ENCODE measurements at places on chromosomes 6 and 20.

GRCh38 chr6:30761791-30762429 is 17.6 kb upstream of the IER3 start:
- no peak for DNase-seq

- no peak for DNase-seq
Measured at GRCh38 chr6:139194740-139195139, 59.9 kb downstream of the HECA start.

DNA sequence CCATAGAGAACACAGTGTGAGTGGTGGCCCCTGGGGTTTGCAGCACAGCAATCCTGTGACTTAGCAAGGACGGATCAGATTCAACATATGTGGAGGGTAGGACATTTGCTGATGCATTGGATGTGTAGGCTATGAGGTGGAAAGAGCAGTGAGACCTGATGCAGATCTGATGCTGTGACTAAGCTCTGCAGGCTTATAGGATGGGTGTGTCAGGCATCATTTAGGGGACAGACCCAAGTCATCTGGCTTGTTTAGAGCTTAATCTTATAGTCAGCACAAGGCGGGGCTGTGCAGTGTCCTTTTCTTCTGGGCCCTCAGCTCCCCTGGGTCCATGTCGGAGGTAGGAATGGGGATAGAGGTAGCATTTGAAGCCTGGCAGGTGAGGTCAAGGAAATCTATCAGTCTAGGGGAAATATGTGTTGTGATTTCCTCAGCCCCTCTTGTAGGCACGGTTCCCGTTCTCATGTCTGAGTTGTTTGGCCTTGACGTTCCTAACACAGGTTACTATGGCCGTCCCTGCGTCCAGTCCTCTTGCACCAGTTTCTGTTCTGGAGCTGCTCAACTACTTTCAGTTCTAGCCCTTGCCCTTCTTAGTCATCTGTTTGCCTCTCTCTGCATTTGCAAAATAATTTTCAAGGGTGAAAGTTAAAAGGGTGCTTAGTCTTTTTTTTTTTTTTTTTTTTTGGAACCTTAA is 15.6 kb upstream of the MAPRE1 start:
- no peak for DNase-seq

DNA sequence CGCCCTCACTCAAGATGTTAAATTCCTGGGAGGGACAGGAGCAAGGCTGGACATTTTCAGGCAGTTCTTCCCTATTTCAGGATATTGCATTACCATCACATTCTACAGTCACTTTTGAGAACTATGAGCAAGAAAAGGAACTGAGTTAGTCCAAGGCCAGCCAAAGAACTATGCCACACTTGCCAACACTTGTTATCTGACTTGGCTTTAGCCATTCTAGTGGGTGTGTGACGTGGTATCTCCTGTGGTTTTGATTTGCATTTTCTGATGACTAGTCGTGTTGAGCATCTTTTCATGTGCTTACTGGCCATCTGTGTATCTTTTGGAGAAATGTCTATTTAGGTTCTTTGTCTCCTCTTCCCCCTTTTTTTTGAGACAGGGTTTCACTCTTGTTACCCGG is 12.0 kb downstream of the XRN2 start:
- DNase-seq = no peak

GRCh38 chr6:107439406-107439805 is 20.0 kb downstream of the PDSS2 start:
- no peak for DNase-seq

- DNase-seq = no peak
Measured at GRCh38 chr20:44730441-44730840, 15.2 kb upstream of the KCNK15 start.

DNA sequence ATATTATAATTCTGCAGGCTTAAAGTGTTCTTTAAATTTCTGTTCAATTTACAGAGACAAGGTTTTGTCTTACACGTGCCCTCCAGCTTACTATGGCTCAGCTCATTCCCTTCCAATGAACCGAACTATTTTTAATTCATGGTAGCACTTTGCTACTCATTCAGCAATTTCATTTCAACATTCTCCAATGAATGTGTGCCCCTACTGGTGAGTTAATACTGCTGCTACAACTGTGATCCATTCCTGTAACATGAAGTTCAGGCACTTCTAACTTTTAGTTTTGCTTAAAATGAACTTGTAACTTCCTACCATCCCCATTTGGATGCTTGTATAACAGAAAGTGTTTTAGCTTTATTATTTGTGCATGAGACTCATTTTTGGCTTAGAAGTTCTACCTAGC is 99.7 kb downstream of the F13A1 start:
- DNase-seq = no peak

- DNase-seq = no peak
Measured at GRCh38 chr20:46126440-46127056, 8.4 kb downstream of the CD40 start.

GRCh38 chr20:34401741-34402455 is 38.8 kb downstream of the ITCH start:
- no peak for DNase-seq

- no peak for DNase-seq
Measured at GRCh38 chr6:37407948-37408347, 25.1 kb upstream of the CMTR1 start.

DNA sequence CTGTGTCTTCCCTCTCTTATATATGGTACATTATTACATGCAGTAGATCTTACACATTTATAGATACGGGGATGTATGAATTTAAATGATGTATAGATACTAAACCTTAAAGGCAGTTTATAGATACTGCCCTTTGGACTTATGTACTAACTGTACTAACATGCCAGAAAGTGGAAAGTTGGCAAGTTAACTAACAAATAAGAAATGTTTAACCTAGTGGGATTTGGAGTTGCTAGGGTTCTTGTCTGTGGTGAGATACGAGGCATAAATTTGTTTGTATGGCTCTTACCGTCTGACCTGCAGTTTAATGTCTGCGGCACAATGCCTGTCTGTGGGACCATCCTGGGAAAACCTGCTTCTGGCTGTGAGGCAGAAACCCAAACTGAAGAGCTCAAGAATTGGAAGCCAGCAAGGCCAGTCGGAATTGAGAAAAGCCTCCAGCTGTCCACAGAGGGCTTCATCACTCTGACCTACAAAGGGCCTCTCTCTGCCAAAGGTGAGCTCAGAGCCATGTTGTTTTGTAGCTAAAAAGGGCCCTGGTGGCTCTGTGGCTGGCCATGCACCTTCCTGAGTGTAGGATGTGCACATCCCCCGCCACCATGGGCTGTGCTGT is 62.9 kb upstream of the SLC22A1 start:
- DNase-seq = no peak

GRCh38 chr6:11207199-11207968 is 25.1 kb downstream of the NEDD9 start:
- no peak for DNase-seq

GRCh38 chr20:33554914-33555420 is 65.1 kb downstream of the CBFA2T2 start:
- DNase-seq = peak; percentile 68

DNA sequence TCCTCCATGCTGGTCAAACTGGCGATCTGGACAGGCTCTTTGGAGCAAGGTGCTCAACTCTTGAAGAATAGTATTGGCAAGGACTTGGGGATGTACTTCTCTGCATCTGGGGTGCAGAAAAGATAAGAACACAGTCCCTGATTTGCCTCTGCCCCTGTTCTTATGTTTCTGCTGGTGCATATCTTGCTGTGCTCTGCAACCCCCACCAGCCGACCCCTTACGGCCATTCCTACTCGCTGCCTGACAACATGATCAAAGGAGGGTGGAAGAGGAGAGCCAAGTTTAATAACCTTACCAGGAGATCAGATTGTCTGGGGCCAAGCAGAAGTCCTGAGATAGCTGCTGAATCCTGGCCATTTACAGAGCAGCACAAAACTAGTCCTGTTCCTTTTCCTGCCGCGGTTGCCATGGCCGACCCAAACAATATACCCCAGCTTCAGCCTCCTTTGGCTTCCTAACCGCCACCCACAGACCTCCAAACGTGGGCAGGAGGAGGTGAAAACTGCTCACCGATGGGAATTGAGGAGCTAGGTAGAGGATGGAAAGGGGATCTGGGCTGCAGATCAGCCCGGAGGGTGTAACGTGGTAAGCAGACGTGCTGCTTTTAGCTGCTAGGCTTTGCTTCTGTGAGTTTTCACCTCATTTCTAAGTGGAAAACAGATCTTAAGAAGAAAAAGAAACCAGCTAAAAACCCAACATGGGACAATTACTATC is 60.9 kb downstream of the ATXN1 start:
- DNase-seq = no peak

DNA sequence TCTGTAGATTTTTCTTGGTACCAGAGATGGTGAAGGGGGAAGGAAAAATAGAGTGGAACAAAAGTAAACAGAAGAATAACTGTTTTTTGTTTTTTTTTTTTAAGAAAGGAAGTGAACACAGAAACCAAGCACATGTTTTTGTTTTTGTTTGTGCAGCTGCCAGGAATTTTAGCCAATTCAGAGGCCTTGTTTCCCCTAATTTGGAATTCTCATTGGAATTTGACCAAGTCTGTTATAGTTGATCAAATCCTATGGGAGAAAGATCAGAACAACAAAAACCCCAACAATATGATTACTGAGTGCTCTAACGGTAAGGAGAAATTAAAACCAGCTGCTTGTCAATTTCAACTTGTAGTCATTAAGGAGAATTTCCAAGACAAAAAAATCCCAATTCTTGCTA is 18.2 kb upstream of the IL22RA2 start:
- no peak for DNase-seq

DNA sequence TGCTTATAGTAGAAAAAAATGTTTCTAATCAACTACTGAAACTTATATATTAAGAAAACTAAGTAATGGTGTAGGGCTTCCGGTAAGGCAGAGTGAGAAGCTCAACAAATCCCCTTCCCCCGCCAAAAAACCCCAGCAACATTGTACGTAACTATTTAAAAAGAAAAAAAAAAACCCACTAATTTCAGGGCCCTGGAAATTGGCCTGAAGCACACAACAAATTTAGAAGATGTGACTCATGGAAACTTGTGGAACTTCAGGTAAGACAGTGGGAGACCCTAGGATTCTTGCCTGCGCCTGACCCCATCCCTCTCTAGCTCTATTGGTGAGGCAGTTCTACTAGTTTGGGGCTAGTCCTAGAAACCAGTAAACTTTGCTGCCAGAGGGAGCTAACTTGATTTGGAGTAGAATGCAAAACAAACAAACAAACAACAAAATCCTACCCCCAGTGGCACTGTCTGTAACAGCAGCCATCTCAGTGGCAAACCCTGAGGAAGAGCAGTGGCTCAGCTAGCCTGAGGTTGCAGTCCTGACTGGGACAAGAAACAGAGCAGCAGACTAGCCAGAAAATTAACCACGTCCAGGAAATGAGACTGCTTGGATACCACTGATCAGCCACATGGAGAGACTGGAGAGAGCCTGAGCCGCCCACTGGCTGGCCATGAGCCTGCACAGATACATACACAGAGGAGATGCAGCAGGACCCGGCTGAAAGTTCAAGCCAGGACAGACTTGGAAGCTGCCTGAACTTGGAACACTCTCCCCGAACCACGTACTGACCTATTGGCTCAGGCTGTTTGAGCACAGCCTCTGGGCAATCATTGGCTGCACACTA is 135.1 kb downstream of the TBXT start:
- no peak for DNase-seq

- peak; percentile 55 for DNase-seq
Measured at GRCh38 chr6:87139236-87139635, 16.1 kb upstream of the ZNF292 start.

- no peak for DNase-seq
Measured at GRCh38 chr6:149130090-149130489, 187.4 kb upstream of the TAB2 start.

DNA sequence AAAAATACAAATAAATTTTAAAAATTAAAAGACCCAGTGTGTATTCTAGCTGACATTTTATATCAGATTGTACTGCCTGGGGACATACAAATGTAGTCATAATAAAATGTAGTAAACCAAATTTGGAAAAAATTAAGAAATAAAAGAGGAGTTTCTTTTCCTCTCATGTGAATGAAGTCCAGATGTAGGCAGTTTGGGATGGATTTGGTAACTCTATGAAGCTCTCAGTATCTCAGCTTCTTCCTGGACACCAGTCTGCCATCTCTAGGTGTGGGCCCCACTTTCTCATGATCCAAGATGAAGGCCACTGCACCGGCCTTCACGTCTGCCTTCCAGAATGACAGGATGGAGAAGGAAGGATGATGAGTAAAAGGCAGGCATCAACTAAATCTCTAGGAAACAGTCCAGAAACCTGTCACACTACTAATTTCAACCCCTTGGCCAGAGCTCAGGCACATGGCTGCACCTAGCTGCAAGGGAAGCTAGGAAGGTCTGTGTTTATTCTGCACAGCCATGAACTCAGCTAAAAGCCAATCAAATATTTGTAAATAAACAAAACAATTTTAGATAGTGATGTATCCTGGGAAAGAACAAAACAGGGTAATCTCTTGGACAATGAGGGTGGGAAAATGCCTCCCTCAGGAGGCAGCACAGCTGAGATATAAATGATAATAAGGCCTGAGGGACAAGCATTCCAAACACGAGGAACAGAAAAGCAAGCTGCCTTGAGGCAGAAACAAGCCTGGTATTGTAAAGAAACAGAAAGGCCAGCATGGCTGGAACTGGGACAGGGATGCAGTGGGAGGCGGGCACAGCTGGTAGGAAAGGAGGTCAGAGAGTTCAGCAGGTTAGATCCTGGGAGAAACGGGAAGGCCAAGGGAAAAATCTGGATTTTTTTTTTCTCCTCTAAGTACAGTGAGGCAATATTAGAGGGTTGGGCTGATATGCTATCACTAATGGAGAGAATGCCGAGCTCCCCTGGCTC is 88.5 kb upstream of the PTPN1 start:
- DNase-seq = no peak

- DNase-seq = no peak
Measured at GRCh38 chr6:13764996-13765395, 49.4 kb downstream of the MCUR1 start.

DNA sequence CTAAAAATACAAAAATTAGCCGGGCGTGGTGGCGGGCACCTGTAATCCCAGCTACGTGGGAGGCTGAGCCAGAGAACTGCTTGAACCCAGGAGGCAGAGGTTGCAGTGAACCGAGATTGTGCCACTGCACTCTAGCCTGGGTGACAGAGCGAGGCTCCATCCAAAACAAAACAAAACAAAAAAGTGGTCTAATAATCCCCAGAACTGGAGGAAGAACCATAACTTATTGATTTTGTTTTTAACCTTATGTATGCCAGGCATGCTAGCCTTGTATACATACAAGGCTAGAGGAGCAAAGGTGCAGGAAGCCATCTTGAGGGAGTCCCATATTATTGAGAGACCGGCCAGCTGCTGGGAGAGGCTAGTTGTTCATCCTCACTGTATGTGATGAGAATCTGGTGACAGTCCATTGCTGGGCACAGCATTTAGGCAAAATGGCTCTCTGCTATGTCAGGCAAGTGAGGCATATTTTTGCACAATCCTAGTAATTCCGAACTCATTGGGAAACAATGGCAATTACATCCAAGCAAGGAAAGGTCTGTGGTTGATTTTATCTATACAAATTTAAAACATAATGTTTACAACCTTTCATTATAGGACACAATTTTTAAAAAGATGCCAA is 18.0 kb downstream of the HFE start:
- DNase-seq = no peak

GRCh38 chr6:97427648-97428047 is 144.6 kb upstream of the MMS22L start:
- DNase-seq = no peak

DNA sequence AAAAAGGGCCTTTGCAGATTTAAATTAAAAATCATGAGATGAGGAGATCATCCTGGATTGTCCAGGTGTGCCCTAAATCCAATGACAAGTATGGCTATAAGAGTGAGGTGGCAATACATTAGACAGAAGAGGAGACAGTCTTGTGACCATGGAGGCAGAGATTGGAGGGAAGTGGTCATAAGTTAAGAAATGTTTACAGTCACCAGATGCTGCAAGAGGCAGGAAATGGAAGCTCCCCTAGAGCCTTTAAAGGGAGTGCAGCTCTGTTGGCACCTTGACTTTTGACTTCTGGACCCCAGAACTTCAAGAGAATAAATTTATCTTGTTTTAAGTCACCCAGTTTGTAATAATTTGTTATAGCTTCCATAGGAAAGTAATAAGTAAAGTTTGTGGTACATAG is 61.1 kb downstream of the HMGN3 start:
- no peak for DNase-seq
